ENCODE measurements at places on chromosomes 4 and X.

DNA sequence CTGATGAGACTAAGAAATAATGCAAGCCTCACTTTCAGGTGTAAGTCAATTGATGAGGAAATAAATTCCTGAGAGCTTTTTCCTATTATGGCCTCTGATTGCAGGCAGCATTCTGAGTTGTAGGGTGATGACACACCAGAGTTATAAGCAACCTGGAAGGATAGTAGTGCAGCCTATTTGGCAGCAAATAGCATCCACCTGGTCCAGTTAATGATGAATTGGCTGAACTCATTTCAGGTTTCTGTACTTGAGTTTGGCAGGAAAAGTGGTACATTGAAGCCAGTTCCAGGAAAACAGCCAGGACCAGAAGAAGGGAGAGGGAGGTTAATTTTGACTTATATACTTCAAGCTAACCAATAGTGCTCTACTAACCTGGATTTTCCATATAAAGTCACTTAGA lies 316.8 kb downstream of the NAF1 start:
- DNase-seq, result no peak

GRCh38 chr4:11487868-11488544 lies 59.3 kb upstream of the HS3ST1 start:
- DNase-seq, result peak; percentile 53

DNA sequence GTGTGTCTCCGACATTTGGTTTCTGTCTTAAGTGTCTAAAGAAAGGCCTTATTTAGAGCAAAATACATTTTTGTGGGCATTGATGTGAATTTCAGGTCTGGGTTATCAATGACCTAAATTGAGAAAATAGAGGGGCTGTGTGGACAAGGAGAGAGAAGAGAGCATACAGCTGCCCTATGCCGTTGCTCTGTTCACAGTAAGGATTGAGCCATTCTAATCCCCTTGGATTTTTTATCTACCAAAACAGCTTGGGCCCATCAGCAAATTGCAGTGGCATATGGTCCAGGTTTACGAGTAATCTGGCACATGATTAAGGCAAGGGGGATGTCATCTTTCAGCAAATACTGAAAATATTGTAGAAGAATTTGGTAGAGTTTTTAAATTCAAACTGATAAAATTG lies 210.2 kb downstream of the ANTXR2 start:
- no peak for DNase-seq

DNA sequence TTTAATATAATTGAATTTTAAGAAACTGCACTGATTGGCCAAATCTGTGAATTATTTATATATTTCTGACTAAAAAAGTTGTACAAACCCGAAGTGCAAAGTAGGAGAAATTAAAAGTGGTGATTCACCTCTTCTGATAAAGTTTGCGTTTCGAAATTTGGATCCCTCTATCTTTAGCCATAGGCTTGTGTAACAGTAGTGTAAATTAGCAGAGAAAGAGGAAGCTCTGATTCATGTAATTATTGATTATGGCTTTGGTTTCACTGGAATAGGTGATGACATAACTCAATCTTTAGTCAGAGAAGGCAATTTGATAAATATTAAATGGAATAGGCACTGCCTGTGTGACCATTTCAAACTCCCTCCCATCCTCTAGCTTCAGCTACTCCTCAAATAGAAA lies 717.8 kb upstream of the PCDH7 start:
- no peak for DNase-seq

Data from NCI-H187 (cell line).